ENCODE measurements at places on chromosomes 7 and 10.

- no peak for DNase-seq
These were observed 3.5 kb downstream of the VGF start for GRCh38 chr7:101161692-101162471.

DNA sequence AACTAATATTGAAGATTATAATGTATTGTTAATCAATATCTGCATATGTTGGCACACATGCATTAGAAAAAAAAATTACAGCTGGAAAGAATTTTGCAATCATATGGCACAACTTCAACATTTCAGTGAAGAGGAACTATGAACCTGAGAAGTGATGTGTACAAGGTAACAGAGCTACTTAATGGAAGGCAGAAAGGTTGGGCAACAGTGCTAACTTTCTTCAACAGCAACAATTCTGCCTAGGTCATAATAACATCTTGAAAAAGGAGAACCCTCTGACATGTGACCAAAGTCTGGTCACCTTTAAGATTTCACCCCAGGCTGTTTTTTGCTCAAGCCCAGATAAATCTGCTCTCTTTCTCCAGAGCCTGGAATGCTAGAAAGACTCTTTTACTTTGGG lies 47.9 kb upstream of the SKAP2 start:
- DNase-seq: no peak

DNA sequence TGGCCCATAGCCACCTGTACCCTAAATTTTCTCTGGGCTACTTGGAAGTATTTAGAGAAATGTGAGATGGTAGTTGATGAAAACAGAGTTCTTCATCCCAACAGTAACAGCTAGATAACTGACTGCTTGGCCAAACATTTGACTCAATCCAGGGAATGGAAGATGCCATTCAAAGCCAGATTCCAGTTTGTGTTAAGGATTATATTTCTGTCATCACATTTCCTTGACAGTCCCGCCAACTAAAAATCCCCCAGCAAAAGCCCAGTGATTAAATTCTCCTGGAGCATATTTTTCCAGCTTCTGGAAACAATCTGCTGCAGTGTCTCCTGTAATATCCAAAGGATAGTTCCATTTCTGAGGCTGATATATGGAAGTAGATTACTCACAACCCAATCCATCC lies 45.4 kb upstream of the PTN start:
- DNase-seq: no peak

- DNase-seq: no peak
These were observed 6.3 kb upstream of the KCNMA1 start for GRCh38 chr10:77643795-77644468.

DNA sequence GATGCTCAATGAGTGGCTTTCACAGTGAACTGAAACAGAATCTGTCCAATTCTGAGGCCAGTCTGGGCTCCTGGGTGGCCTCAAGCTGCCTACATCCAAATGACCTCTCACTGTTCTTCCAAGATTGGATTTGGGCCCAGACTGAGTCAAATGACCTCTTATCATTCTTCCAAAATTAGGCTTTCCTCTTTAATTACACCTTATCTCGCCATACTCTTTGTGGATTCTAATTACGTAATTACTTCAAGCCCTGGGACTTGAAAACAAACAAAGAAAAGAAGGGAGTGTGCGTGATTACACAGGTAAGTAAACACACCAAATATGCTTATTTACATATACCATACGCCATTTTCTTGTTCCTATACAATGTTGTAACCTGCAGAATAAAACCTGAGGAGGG lies 18.8 kb downstream of the SORBS1 start:
- DNase-seq: no peak

DNA sequence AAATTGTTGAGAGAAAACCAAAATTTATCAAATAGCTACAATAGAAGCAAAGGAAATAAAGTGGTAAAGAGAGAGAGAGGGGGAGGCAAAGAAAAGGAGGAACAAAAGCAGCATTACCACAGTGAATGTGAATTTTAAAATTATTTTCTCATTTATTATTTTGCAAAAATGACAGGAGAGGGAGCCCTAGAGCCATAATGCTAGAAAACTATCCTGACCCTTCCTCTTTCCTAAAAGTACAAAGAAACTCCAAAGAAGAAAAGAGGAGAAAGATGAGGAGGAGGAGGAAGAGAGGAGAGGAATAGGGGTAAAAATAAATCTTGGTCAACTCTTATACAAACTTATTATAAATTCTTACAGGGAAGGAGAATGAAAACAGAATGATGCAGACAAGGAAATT lies 921.5 kb downstream of the NRG3 start:
- DNase-seq: no peak

- no peak for DNase-seq
These were observed 117.1 kb downstream of the MYL10 start for GRCh38 chr7:101511965-101512364.
